ENCODE measurements at places on chromosomes 7 and 10. TPM values are rescaled to one million over a fixed set of nuclear protein-coding genes. Genes with fewer than 3 reads are reported as not detected.
A peak's percentile ranks its signal among the peaks of the same experiment; 100 is the strongest.

GRCh38 chr10:113362645-113363091 is 190.2 kb upstream of the HABP2 start:
- no peak for DNase-seq

GRCh38 chr10:69496352-69497230 is 45.3 kb downstream of the TSPAN15 start:
- peak; percentile 91 for DNase-seq

- no peak for DNase-seq
These were observed 175.6 kb downstream of the HDAC9 start for GRCh38 chr7:18671176-18671575.

GRCh38 chr10:75926763-75927162 is 495.3 kb downstream of the LRMDA start:
- DNase-seq = no peak

DNA sequence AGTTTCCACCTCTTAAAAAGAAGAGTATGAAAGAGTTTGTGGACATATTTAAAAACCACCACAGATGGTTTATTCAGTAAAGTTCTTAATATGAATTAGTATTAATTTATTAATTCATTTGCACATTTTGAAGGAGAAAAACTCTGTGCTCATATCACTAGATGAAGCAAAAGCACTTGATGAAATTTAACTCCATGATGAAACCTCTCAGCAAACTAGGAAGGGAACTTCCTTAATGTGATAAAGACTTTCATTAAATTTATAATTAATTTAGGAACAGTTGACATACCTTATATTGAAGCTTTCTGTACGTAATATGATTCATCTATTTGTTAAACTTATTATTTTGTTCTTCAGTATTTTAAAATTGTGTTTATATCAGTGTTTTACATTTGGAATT is 99.4 kb downstream of the MMRN2 start:
- DNase-seq = no peak

DNA sequence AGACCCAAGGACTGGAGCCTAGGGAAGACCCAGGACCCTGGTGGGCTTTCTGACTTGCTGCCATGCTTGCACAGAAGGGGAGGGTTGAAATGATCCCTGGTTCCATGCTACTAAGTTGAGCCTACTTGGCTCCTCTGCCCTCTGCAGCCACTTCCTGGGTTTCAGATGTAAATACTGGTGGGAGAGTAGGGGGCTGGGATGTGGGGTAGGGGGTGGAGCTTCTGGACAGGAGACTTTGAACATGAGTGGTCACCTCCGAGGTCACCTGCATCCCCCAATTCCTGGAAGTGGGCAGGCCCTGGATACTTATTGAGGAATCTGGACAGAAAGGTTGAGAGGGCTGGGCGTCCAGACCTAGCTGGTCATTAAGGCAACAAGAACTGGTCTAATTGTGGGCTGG is 2.9 kb upstream of the ZMIZ1 start:
- DNase-seq = no peak

DNA sequence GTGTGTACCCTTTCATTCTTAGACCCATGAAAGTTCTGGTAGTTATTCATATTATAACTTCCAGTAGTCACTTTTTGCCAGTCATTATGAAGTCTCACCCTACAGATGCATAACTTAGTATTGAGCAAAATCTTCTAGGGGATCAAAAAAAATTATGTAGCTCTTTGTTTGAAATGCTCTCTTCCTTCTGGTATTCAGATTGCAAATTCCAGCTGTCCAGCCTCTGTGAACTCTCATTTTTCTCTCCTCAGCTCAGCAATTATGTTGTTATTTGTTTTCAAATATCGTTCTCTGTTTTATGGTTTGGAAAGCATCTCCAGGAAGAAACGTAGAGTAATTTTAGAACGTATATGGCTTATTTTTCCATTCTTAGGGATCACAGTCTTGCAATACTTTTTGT is 442.5 kb downstream of the SEMA3D start:
- peak; percentile 29 for DNase-seq

GRCh38 chr10:99761365-99761764 is 21.1 kb upstream of the ABCC2 start:
- DNase-seq = no peak

GRCh38 chr7:69403169-69403568 is 195.1 kb upstream of the AUTS2 start:
- DNase-seq = no peak

- no peak for DNase-seq
These were observed 64.6 kb downstream of the GSAP start for GRCh38 chr7:77351539-77352004.

- DNase-seq = no peak
These were observed 312.8 kb downstream of the PHTF2 start for GRCh38 chr7:78111386-78111785.

The CLRN3 gene
- 4.4 TPM for polyA plus RNA-seq

The KCNMA1 gene
- polyA plus RNA-seq = 14.3 TPM

The CLCN1 gene
- 1.1 TPM for polyA plus RNA-seq

The PARG gene
- polyA plus RNA-seq = 15.9 TPM

The PARD3 gene
- polyA plus RNA-seq = 32.4 TPM

The GNAI1 gene
- polyA plus RNA-seq = 41.8 TPM

The KIAA1549 gene
- polyA plus RNA-seq = 11.7 TPM

The CPA4 gene
- polyA plus RNA-seq = 1.3 TPM

The AKR1C2 gene
- 9.2 TPM for polyA plus RNA-seq

Measured in muscle of leg (tissue), 16 donors.